ENCODE measurements at places on chromosomes 1 and 21. TPM values are rescaled to one million over a fixed set of nuclear protein-coding genes. Genes with fewer than 3 reads are reported as not detected.

DNA sequence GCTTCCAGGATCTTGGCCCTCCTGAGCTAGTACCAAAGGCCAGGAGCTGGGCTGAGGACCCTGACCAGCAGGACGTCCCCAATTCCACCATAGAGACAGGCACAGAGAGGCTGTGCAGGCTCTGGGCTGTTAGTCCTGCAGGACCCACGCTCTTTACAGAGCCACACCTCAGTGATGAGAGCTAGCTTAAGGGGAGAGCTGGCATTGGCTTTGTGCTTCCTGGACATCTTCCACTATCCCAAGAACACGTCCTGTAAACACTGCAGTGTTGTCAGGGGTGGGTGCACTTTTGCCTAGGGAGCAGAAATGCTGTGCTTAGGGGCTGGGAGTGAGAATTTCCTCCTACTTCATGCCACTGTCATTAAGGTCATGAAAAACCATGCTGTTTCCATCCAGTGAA is 91.7 kb upstream of the EDN2 start:
- no peak for DNase-seq
- no peak overlapping the region for H3K27ac ChIP-seq
- H3K4me3 ChIP-seq: no peak overlapping the region
- no peaks in the 10 kb centered on the region for H3K27me3 ChIP-seq
- H3K4me1 ChIP-seq: peaks cover 18% of the 10 kb centered on the region
- H3K36me3 ChIP-seq: no peaks in the 10 kb centered on the region

OPRD1 gene
- 0.07 TPM for polyA plus RNA-seq

DNA sequence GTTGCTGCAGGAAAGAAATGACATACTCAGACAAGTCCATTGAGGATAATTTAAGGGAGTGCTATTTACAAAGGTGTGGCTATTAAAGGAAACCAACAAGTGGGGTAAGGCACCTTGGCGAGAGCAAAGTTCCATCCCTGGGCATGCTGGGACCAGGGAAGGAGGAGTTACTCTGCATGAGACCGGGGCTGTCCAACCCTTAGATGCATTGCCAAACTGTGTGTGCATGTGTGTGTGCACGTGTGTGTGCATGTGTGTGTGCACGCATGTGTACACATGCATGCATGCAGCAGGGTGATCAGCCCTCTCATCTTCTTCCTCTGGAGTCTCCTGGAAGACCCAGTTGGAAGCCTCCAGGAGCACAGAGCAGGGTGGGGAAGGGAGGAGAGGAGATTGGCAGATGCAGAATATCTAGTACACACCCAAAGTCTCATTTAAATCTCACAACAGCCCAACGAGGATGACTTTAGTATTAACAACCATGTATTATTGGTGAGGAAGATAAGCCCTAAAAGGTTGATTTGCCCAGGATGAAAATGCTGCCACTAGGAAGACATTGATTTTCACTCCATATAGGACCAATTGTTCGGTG is 72.2 kb upstream of the CD34 start:
- H3K27me3 ChIP-seq: no peaks in the 10 kb centered on the region
- H3K36me3 ChIP-seq: no peaks in the 10 kb centered on the region
- H3K27ac ChIP-seq: no peak overlapping the region
- H3K4me1 ChIP-seq: no peaks in the 10 kb centered on the region
- no peak overlapping the region for H3K4me3 ChIP-seq

GRCh38 chr21:42291751-42292562 is 23.3 kb downstream of the TFF3 start:
- no peak overlapping the region for H3K27ac ChIP-seq
- no peaks in the 10 kb centered on the region for H3K36me3 ChIP-seq
- peak; percentile 47 for DNase-seq
- no peak overlapping the region for H3K4me3 ChIP-seq
- no peaks in the 10 kb centered on the region for H3K27me3 ChIP-seq

- peak overlapping the region; percentile 62 for H3K27ac ChIP-seq
- DNase-seq: peak; percentile 90
- H3K36me3 ChIP-seq: no peaks in the 10 kb centered on the region
- no peaks in the 10 kb centered on the region for H3K4me1 ChIP-seq
These were observed 116.6 kb upstream of the HIVEP3 start for GRCh38 chr1:42035205-42035829.

- H3K4me3 ChIP-seq: no peak overlapping the region
- no peak for DNase-seq
- no peaks in the 10 kb centered on the region for H3K4me1 ChIP-seq
- H3K27me3 ChIP-seq: no peaks in the 10 kb centered on the region
- no peaks in the 10 kb centered on the region for H3K36me3 ChIP-seq
These were observed 628.7 kb downstream of the PTPRU start for GRCh38 chr1:29865051-29865450.

TUT4 gene
- 27.2 TPM for polyA plus RNA-seq

GRCh38 chr1:38444770-38445442 is 398.3 kb upstream of the POU3F1 start:
- no peaks in the 10 kb centered on the region for H3K36me3 ChIP-seq
- H3K27ac ChIP-seq: no peak overlapping the region
- peaks cover 21% of the 10 kb centered on the region for H3K4me1 ChIP-seq
- H3K27me3 ChIP-seq: no peaks in the 10 kb centered on the region

GRCh38 chr1:220420726-220421125 is 107.2 kb upstream of the MARK1 start:
- H3K4me1 ChIP-seq: peaks cover 5% of the 10 kb centered on the region
- DNase-seq: no peak
- no peak overlapping the region for H3K4me3 ChIP-seq
- H3K36me3 ChIP-seq: no peaks in the 10 kb centered on the region

DNA sequence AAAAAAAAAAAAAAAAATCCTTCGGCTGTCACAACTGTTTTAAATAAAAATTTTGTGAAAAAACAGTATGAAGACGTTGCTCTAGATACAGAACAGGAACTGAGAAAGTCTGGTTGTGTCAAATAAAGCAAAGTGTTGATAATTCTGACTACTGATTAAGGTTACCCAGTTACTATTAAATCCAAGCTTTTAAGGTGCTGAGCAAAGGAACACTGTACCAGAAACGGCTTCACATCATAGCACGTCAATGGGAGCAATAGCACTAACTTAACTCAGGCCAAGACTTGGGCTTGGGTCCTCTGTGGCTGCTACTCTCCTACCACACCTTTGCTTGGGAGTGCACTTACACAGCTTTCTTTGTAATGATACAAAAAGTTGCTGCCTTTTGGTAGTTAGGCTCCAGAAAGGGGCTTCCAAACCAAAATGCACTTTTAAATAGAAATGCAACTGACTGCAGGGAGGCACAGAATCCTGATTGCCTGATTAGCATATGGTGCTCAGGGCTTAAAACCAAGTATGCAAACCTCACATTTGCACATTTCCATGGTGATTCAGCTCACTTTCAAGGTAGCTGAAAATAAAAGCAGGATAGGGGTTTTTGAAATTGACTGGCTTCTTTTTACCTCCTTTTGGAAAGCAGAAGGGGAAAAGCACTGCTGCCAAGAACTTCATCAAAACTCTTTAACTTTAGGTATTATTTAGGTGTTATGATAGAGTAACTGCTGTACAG is 6.3 kb downstream of the MCL1 start:
- no peaks in the 10 kb centered on the region for H3K27me3 ChIP-seq
- peaks cover 55% of the 10 kb centered on the region for H3K36me3 ChIP-seq
- H3K4me3 ChIP-seq: no peak overlapping the region
- H3K4me1 ChIP-seq: peaks cover 25% of the 10 kb centered on the region
- DNase-seq: no peak

DNA sequence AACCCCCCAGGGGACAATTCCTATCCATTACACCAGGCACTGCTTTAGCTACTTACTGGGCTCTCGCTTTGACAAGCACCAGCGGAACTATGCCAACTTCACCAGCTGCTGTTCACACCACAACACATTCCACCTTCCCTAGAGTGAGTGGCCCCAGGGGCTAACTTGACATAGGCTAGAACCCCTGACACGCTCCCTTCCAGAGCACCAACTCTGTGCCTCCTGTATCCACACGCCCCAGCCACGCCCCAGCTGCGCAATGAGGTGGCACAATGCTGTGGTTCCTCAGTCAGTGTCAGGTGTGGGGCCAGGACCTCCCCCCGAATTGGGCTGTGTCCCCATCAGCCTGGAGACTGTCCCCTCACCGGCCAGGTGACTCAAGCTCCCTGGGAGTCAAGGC is 11.7 kb upstream of the FGR start:
- DNase-seq: no peak
- H3K36me3 ChIP-seq: no peaks in the 10 kb centered on the region
- H3K4me3 ChIP-seq: no peak overlapping the region
- H3K27me3 ChIP-seq: no peaks in the 10 kb centered on the region

CR2 gene
- not detected for polyA plus RNA-seq

DNA sequence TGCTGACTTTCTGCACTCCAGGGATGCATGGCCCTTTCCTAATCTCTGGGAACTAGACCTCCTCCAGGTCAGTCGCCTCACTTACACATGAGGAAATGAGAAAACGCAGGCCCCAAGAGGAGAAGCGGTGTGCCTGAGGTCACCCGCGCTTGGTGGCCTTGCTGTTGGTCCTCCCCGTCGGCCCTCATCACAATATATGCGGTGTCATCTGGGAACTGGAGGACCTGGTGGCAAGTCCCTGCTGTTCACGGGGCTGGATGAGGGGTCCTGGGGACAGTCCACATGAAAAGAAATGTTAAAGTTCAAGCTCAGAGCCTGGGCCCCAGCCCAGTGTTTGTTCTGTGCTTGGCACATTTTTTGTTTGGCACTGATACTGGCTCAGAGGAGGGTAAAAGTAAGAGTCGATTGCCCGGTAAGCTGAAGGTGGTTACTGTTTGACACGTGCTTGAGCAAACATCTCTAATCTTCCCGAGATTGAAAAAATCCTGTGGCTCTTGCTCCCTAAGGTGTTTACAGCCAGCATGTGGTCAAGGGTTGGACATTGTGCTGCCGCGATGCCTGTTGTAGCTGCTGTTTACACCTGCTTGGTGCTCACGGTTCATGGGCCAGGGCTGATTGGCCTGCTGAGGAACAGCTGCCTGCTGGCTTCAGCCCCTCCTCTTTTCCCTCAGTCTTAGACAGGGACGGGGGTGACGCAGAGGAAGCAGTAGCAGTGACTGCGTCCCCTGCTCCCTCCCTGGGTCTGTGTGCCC is 5.2 kb downstream of the COQ8A start:
- H3K36me3 ChIP-seq: no peaks in the 10 kb centered on the region
- peaks cover 21% of the 10 kb centered on the region for H3K4me1 ChIP-seq
- no peak overlapping the region for H3K27ac ChIP-seq
- H3K4me3 ChIP-seq: no peak overlapping the region

DNA sequence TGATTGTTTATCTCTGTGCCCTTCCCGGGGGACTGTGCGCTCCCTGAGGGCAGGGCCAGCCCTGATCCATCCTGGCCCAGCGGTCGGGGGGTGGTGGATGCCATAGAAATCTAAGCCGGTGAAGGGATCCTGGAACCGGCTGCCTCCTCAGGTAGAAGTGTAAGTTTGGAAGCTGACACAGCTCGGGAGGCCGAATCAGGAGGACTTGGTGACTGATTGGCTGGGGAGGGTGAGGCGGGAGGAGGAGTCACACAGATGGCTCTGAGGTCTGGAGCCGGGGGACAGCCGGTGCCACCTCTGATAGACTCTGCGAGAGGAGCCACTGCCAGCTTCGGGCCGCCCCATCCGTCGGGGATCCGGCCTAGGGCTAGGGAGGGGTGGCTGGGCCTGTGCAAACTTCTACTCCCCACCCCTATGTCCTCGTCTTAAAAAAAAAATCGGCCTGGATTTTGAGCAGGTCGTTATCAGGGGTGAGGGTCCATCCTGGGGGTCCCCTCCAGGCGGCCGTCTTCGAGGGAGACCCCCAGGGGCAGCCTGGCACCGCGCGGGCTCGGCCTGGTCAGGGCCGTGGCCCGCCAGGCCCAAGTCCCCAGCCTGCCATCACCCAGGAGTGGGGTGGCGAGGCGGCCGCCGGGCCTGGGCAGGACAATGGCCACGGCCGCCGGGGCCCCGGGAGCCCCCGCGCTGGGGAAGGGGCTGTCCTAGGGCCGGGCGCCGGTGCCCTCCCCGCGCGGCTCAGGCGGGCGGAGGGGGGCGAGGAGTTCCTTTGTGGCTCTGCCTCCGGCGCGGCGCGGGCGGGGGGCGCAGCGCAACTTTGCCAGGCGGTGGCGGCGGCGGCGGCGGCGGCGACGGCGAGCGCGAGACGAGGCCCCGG is 708 bp upstream of the ZNF362 start:
- no peaks in the 10 kb centered on the region for H3K27me3 ChIP-seq
- peaks cover 32% of the 10 kb centered on the region for H3K4me1 ChIP-seq
- H3K36me3 ChIP-seq: no peaks in the 10 kb centered on the region
- H3K4me3 ChIP-seq: peak overlapping the region; percentile 50
- DNase-seq: peak; percentile 90
- H3K27ac ChIP-seq: peak overlapping the region; percentile 94

ATP1B1 gene
- 52.7 TPM for polyA plus RNA-seq

All from SK-N-SH (cell line).